CD4-positive, alpha-beta T cell treated with Interferon gamma for 1 hour (primary cell): ENCODE measurements at places on chromosomes 1 and 21.

DNA sequence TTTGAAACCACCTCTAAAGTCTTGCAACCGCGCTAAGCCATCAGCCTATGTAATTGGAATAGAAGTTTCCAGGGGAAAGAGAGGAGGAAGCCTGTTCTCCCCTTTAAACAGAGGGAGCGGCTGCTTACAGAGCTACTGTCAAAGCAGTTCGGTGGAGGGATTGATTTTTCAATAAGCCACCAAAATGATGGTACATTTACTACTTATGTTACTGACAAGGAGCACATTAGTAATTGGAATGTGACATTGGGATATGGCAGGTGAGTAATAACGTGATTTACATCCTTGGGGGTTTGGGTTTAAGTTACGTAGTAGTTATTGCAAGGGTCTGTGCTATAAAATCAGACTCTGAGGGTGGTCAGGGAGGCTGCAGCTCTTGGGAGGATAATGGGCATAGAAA lies 257.3 kb downstream of the KAZN start:
- DNase-seq, result no peak

DNA sequence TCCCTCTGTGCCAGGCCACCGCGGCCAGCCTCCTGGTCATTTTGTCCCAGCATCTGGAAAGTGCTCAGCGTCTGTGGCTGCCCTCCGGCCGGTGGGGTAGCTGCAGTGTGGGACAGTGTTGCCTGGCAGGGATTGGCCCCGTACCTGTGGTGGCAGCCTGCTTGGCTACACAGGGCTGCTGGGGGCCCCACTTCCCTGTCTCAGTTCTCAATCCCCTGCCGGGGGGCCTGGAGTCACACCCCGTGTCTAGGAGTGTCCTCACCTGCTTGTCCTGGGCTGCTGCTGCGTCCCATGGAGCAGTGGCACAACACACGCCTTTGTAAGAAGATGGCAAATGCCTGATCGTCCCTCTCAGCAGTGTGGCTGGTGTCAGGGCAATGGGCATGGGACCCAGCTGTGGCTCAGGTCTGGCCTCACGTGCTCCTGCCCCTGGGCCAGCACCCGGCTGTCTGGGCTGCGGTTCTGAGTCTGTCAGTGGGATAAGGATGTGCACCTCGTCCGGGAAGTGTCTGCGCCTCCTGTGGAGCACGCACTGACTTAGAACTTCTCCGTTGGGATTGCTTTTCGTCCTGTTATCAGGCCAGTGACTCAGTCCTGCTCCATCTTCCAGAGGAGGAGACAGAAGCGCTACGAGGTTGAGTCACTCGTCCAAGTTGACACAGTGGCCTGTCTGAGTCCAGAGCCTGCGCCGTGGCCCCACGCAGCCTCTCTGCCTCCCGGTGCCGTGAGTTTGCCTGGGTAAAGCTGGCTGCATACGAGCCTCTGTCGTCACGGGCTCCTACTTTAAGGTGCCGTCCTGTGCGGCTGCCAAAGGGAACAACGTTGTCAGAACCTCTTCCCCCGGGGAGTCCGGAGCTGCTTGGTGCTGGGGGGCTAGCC lies 41.0 kb downstream of the CRYAA start:
- DNase-seq, result no peak

DNA sequence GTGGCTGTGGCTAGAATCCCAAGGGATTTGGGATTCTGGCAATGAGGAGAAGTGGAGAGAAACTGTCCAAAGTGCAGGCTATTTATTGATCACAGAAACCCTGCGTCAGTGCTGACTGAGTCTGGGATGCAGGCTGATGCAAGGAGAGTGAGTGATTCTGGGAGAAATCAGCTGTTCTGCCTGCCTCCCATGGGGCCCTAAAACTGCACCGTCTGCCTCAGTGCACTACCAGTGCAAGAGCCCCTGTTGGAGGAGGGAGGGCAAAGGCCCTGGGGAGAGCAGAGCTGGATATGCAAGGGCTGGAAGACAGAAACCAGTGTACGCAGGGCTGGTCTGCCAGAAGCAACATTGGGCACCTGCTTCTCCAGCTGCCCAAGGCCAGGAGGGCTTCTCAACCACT lies 42.6 kb downstream of the C1orf198 start:
- no peak for DNase-seq

- DNase-seq, result no peak
Measured at GRCh38 chr1:94578856-94579255, 37.3 kb upstream of the F3 start.

DNA sequence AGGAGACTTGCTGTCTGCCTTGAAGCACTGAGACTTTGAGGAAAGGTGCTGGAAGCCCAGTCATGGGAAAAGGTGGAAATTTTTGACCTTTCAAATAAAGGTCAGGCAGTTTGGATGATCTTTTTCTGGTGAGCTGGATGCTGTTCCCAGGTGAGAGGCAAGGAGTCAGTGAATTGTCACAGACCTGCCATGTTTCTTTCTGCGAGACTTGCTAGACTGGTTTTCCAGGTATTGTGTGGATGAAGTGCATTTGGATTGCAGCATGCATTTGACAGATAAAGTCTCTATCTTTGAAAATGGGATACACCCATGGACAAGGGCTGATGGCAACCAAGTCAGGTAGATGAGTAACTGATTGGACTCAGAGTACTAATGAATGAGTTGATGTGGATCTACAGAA lies 65.7 kb upstream of the NHLH2 start:
- DNase-seq, result no peak
